SW 1271 (cell line): ENCODE measurements at places on chromosomes 2 and 18.

GRCh38 chr2:39154944-39155343, 34.1 kb upstream of the SOS1 start:
- no peak for DNase-seq

- no peak for DNase-seq
These were observed 181.2 kb downstream of the ATAD2B start for GRCh38 chr2:23745726-23746105.

- no peak for DNase-seq
These were observed 18.2 kb downstream of the MEP1B start for GRCh38 chr18:32208023-32208422.

- DNase-seq, result no peak
These were observed 135.6 kb downstream of the SMAD7 start for GRCh38 chr18:48815179-48815515.

- DNase-seq, result no peak
These were observed 270.9 kb downstream of the TWIST2 start for GRCh38 chr2:239118675-239119211.

DNA sequence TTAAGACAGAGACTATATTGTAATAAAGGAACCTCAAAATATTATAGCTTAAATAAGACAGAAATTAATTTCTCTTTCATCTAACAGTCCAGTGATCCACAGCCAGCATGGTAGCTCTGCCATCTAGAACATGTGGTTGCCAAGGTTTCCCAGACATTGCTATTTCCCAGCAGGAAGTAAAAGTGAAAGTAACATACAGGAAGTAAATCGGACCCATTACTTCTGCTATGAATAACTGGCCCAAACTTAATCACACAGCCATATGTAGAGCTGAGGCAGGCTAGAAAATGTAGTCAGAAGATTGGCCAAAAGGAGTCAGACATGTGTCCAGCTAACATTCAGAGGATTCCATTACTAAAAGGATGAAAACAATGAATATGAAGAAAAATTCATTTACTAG, 71.0 kb downstream of the NOL4 start:
- peak; percentile 82 for DNase-seq

DNA sequence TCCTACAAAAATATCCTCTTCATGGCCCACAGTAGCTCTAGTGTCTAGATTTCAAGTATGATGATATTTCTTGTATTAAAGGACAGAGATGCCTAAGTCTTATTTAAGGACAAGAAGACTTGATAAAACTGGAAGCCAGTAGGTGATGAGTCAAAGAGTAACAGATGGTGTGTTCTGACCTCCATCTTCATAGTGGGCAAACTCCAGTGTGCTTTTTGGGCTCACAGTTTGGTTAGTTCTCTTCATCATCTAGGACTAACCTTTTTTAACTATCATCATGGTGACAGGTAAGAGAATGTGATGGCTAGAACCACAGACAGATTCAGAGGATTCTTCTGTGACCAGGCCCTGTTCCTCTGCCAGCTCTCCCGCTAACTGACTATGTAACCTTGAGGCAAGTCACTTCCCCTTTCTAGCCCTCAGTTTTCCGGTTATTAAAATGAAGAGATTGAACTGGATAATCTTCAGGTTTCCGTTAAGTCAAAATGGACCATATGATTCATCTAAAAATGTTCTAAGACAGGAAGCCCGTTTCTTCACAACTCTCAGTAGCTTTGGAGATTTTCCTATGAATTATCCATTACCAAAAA, 140.3 kb upstream of the RASGRP3 start:
- DNase-seq, result no peak

- DNase-seq, result no peak
These were observed 30.5 kb upstream of the ATP8B1 start for GRCh38 chr18:57833441-57834101.

GRCh38 chr2:64869126-64869525, 120.1 kb upstream of the SLC1A4 start:
- no peak for DNase-seq

DNA sequence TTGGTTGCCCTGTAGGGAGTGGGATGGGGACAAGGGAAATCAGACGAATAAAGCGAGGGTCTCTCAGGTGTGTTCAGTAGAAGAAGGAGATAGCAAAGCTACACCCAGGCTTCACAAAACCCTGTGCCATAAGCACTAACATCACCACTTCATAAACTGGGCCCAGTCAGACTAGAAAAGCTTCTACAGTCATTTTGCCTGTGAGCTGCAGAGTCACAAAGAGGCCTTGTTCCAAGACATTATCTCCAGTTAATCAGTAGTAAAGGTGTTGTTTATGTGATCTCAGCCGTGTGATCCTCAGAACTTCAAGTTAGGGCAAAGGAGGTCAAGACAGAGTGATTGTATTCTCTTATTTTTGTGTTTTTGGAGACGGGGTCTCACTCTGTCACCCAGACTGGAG, 148.0 kb downstream of the GALR1 start:
- DNase-seq, result no peak

DNA sequence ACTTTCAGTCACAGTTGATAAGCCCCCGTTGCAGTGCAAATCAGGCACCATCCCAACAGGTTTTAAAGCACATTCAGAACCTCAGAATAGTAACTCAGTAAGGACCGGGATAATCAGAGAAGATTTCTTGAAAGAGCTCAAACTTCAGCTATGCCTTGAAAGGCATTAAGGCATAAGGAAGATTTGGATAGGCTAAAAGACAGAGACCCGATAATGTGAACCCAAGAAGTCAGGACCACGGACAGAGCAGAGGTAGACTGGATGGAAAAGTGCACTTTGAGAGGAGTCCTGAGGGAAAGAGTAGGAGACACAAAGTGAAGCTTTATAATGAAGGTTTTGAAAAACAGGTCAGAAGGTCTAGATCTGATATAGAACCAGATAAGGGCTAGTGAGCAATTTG, 36.9 kb upstream of the KLF7 start:
- no peak for DNase-seq

GRCh38 chr2:228432116-228432515, 250.6 kb upstream of the SPHKAP start:
- no peak for DNase-seq

DNA sequence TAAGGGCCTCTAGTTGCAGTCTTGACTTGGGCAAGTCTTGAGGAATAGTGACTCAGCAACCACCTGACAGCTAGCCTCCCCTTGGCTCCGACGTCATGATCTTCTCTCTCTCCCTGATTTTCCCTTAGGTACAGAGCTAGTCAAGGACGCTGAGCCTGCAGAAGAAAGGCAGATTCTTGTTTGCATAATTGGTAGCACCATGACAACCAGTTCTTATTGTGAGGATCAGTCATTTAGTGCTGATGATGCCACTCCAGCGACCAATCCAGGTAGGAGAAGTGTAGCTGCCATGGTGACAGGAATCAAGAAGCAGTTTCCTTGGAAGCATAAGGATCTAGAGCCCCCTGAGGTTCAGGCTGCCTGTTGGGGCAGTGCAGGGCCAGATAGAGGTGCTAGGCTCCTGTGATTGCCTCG, 2.8 kb upstream of the RESP18 start:
- DNase-seq, result no peak

GRCh38 chr2:146952696-146953095, 892.1 kb upstream of the ACVR2A start:
- DNase-seq, result no peak

GRCh38 chr18:37400802-37401201, 164.8 kb downstream of the CELF4 start:
- DNase-seq, result no peak

GRCh38 chr2:218961651-218962570, 2.4 kb downstream of the CDK5R2 start:
- DNase-seq, result no peak

- peak; percentile 16 for DNase-seq
These were observed 49.3 kb downstream of the SLC39A10 start for GRCh38 chr2:195706161-195706900.

DNA sequence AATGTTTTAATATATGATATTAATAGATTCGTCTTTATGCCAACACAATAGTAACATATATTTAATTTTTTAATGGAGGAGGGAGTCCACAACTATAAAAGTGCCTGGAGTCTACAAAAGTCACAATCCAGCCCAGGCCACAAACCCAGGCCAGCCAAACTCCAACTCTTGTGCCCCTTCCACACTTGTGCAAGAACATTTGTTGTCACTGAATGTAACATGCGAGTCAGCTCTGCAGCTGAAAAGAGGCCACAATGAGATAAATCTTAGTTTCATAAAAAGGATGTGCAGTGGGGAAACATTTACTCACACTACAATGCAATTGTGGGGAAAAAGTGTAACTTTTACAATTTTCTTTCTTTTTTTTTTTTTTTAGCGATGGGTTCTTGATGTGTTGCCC, 110.8 kb downstream of the MCFD2 start:
- no peak for DNase-seq

GRCh38 chr2:152486737-152487400, 151.9 kb downstream of the FMNL2 start:
- DNase-seq, result no peak

- no peak for DNase-seq
These were observed 13.3 kb downstream of the CTDP1 start for GRCh38 chr18:79692886-79693285.
